ENCODE measurements at places on chromosomes 4 and X.
A peak's percentile ranks its signal among the peaks of the same experiment; 100 is the strongest.

DNA sequence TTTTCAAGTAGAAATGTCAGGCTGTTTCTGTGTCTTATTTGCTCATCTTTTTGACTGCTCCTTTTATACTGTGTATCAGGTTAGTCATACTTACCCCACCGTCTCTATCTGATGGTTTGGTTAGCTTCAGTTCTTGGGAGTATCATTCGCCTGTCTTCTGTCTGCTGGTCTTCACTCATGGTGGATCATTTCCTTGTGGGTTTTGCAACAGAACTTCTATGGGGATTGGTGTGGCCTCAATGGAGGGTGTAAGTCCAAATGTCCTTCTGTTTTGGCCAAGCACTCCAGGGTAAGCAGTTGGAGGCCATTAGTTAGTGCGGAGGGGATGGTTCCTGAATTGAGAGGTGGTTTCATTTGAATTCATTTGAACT is 7.2 kb downstream of the ABCD1 start:
- DNase-seq = no peak

- DNase-seq = peak; percentile 69
Observed at GRCh38 chr4:93791570-93792195, 36.9 kb upstream of the ATOH1 start.

GRCh38 chr4:15653420-15653819 is 1.7 kb downstream of the FBXL5 start:
- DNase-seq = no peak

DNA sequence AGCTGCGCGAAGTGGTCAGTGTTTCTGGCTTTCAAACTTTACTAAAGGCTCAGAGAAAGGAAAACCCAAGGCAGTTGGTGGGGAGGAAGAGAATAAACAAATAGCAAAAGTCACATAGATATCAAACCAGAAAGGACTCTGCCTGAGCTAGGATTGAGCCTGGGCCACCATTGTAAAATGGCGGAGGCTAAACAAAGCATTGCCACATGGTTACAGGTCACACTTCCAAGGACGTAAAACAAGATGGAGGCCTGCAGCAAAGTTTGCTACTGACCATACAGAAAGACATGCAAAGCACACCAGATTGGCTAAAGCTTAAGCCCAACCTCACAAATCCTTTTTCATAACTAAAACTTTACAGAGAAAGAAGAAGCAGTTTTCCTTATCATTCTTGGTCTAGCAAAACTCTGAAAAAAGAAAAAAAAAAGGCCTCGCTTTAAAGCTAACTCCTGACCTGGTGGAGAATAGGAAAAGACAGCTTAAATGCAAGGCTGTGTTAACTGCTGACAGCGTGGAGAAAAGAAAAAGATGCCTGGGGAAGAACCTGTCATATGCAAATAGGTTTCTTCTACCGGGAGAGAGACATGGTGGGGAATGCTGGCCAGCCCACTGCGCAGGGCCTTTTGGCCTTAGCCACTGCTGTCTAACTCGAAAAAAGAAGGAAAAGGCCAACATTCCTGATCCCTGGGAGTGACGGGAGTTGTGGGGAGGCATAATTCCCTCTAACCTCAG is 81.8 kb upstream of the SMARCA5 start:
- DNase-seq = no peak

GRCh38 chrX:46792810-46793188 is 33.9 kb upstream of the SLC9A7 start:
- DNase-seq = no peak

- peak; percentile 85 for DNase-seq
Observed at GRCh38 chrX:13688958-13689740, at the start of gene RAB9A. Gene RAB9A, plus strand, starts transcription at chrX:13689128. Its CDS starts 19,619 bp downstream, at chrX:13708747.

GRCh38 chr4:25098964-25099891 is 61.0 kb downstream of the SEPSECS start:
- DNase-seq = no peak

GRCh38 chr4:184924516-184924915 is 93.8 kb upstream of the HELT start:
- no peak for DNase-seq

GRCh38 chr4:154961263-154961662 is 180.2 kb downstream of the RBM46 start:
- no peak for DNase-seq

- DNase-seq = no peak
Observed at GRCh38 chrX:40062525-40063155, 35.1 kb downstream of the BCOR start.

- no peak for DNase-seq
Observed at GRCh38 chr4:51868449-51868847, 25.5 kb downstream of the DCUN1D4 start.

DNA sequence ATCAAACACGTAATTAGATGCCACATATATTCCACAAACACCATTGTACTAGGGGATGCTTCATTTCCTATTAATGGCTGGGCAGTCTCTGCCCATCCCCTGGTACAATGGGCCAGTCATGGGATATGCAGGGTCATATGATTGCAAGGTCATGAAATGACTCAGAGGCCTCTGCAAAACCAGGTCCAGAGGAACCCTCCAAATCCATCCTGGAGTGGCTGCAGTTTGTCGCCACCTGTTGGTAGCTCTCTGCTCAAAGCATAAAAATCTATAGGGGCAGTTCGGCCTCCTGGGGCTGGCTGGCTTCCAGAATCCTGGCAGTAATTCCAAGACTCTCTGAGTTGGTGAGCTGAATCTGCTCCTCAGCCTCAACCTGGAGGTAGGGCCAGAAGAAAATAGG is 22.9 kb upstream of the PUDP start:
- DNase-seq = peak; percentile 15

DNA sequence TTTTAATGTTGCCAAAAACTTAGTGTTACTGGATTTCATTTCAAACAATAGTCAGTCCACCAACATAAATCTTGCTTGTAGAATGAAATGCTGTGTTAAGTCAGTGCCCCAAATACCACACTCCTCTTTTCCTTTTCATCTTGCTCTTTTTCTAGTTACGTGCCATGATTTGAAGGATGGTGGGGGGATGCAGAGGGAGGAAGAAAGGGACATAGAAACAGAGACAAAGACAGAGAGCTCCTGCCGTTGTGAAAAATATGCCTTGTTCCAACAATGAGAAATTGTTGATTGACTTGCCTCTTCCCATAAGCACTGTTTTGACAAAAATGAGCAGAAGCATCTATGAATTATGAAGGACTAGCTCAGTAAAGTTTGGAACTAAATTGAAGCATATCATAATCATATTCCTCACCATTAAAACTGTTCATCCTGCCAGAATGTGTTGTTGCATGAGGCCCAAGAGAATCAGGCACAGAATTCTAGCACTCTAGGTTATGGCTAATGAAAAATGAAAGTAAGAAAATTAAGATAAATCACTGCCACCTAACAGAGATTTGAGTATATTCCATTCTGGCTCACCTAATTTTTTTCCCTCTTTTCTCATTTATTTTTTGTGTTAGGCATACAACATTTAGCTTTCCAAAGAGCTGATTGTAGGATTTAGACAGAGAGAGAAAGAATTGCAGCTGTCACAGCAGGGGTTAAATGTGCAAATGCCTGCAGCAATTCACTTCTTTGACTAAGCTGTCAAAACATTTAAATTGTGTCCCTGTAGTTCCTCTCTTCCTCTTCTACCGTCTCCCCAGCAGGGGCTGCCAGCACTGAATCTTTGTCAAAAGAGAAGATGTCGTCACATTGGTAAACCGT is 111.6 kb upstream of the PTPN13 start:
- peak; percentile 52 for DNase-seq

- no peak for DNase-seq
Observed at GRCh38 chr4:152075253-152075928, 314.6 kb upstream of the GATB start.

DNA sequence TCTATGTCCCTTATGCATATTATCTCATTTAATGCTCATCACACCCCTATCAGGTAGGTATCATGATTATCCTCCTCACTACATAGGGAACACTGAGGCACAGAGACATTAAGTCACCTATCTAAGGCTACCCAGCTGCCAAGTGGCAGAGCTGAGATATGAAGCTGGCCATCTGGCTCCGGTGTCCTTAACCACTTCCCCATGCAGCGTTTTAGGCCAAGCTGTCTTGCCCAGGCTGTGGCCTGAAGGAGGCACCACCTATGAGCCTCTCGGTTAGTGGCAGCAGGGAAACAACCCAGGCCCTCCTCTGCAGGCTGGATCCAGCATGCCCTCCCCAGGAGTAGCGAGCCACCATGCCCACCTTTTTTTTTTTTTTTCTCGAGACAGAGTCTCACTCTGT is 16.3 kb downstream of the PJA1 start:
- DNase-seq = no peak

DNA sequence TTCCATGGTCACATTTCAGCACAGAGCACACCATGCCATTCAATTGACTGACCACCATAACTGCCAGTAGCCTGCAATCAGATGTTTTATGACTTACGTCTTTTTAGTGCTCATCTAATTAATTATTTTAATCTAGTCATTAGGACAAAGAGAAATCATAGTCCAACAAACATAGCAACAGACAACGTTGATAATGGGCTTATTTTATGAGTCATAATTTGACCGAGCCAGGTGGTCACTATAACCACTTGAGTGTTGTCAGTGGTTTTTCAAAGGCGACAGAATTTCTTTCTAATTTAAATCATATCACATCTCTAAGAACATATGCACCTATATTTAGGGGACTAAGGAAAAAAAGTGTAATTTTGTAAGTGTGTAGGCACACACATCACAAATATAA is 1.9 kb downstream of the SEC24D start:
- no peak for DNase-seq

- no peak for DNase-seq
Observed at GRCh38 chrX:115067812-115068211, 50.4 kb upstream of the IL13RA2 start.

GRCh38 chrX:103847174-103847870 is 15.3 kb upstream of the RAB9B start:
- DNase-seq = no peak

- no peak for DNase-seq
Observed at GRCh38 chr4:86977621-86978184, 42.9 kb downstream of the AFF1 start.

DNA sequence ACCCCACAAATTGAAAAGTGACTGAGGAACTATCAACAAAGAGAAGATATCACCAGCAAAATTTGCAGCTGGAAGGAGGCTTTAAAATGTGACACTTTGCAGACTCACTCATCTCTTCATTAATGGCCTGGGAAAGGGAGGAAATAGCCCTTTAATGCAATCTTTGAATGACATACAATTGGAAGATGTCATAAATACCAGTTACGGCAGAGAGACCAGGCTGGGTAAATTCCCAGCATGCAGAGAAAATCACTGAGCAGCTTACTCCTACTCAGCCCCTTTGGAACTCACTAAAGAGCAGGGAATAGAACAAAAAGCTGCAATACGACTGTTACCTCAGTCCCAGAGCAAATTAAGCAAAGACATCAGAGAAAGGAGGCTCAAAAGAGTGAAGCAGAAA is 238.9 kb downstream of the HS3ST1 start:
- DNase-seq = no peak

DNA sequence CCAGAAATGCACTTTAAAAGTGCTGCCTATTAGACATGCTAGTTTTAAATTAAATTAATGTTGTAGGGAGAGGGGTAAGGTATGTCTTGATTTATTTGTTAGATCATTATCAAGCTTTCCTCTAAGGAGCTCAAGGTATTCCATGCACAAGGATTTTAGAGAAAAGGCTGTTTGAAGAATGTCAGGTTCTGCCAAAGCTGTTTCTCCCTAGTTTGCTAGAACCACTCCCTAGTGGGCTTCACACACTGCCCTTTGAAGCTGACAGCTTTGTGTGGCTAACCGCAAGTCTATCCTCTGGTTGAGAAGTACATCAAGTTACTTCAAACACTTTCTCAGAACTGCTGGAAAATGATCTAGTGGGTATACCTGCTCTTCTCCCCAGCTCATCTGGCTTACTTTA is 32.3 kb downstream of the RASL11B start:
- DNase-seq = no peak

- DNase-seq = no peak
Observed at GRCh38 chrX:67619253-67619652, 75.4 kb downstream of the AR start.

DNA sequence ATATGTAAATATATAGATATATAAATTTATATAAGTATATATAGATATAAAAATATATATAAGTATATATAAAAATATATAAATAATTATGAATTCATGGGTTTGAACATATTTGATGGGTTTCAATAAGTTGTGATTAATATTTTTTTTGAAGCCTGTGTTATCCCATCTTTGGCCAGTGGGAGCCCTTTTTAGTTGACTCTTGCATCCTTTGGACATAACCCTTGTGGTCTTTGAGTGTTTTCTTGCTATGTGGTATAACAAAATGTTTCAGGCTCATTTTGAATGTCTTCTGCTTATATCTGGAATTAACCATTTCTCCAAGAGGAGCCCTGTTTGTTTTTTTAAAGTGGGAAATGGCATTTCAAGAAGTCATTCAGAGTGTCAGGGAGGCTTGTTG is 15.2 kb downstream of the SNX25 start:
- DNase-seq = no peak

DNA sequence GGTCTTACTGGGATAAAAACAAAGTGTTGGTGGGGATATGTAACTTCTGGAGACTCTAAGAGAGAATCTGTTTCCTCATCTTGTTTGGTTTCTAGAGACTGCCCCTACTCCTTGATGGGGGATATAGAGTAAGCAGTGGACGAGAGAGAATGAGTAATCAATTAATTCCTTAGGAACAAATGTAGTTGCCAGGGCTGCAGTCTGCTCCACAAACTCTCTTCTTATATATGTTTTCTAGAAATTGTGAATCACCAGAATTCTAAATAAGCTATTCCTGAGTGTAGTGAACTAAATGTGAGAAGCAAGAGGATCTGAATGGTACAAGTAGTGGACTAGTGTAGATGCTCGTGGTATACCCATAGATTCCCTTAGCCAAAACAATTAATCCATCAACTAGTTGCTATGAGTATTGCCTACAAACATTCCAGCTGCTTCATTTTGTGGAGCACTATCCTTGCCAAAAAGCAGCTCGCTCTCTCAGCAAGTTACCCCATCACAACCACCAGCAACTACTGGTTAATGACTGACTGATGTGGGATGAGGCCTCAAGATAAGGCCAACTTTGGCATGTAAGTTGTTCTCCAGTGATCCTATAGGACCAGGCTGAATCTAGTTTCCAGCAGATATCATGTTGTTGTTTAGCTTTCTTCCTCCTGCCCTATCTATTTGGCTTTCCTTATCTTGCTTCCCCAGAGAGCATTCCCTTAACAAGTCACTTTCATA is 273.0 kb downstream of the SLC7A11 start:
- DNase-seq = no peak
